ENCODE measurements at places on chromosomes 13 and 19.

DNA sequence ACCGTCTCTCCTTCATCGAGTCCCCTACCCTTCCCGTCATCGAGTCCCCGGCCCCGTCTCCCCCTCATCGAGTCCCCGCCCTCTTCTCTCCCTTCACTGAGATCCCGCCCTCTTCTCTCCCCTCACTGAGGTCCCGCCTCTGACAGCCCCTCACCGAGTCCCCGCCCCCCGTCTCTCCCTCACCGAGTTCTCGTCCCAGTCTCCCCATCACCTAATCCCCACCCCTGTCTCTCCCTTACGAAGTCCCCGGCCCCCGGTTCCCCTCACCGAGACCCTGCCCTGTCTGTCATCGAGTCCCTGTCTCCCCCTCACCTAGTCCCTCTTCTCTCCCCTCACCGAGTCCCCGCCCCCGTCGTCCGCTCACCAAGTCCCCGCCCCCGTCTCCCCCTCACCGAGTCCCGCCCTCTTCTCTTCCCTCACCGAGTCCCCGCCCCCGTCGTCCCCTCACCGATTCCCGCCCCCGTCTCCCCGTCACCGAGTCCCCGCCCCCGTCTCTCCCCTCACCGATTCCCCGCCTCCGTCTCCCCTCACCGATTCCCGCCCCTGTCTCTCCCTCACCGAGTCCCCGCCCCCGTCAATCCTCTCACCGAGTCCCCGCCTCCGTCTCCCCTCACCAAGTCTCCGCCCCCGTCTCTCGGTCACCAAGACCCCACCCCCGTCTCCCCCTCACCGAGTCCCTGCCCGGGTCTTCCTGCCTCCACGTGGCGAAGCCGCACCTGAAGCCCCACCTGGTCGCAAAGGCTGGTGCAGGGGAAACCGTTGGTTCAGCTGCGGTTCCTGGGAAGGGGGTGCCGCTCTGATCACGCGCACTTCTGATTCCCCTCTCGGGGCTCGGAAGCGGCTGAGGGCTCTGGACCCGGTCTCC, 23.9 kb upstream of the ZNF846 start:
- peak; percentile 95 for DNase-seq

DNA sequence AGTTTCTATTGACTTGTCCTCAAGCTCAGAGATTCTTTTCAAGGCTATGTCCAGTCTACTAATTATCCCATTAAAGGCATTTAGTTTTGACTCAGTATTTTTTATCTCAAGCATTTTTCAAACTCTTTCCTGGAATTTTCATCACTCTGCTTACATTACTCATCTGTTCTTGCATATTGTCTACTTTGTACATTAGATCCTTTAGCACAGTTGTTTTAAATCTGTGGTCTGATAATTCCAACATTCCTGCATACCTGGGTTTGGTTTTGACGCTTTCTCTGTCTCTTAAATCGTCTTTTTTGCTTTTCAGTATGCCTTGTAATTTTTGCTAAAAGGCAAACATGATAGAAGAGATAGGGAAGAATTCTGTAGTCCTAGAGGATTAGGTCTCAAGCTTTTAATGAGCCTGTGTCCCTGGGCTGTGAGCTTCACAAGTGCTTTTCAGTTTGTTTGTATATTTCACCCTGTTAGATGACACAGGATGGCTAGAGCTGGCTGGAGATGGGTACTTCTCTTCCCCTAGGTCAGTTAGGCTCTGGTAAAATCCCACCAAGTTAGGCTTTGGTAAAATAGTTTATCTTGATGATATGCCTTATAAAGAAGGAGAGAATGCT, 46.1 kb upstream of the GPC6 start:
- DNase-seq: no peak

DNA sequence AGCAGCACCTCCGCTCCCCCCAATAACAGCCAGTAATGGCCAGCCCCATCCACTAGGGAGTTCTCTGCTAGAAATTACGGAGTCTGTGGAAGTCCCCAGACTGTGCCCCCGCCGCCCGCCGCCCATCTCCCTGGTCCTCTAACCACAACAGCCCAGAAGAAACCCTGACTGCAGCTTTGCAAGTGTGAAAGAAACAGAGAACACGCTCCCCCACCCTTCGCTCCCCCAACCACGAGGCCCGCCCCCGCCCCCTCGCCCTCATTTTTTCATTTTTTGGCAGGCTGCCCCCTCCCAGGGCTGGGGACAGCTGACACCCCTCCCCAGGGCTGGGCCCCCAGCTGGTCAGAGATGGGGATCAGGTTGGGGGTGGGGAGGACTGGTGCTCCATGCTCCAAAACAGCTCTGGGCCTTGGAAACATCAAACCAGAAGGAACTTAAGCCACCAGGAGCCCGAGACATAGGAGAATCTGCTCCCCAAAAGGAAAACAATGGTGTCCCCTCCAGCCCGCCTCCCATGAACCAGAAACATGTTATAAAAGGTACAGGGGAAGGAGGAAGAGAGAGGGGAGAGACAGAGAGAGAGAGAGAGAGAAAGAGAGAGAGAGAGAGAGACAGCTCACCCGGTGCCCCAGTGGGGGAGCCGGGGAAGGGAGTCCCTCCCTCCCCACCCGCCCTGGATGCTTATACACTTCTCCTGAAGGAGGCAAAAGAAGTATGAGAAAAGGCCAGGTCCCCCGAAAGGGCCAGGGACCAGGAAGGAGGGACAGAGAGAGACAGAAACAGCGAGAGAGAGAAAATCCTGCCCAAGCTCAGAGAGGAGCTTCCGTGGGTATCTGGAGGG, 29.8 kb upstream of the ASF1B start:
- DNase-seq: no peak

DNA sequence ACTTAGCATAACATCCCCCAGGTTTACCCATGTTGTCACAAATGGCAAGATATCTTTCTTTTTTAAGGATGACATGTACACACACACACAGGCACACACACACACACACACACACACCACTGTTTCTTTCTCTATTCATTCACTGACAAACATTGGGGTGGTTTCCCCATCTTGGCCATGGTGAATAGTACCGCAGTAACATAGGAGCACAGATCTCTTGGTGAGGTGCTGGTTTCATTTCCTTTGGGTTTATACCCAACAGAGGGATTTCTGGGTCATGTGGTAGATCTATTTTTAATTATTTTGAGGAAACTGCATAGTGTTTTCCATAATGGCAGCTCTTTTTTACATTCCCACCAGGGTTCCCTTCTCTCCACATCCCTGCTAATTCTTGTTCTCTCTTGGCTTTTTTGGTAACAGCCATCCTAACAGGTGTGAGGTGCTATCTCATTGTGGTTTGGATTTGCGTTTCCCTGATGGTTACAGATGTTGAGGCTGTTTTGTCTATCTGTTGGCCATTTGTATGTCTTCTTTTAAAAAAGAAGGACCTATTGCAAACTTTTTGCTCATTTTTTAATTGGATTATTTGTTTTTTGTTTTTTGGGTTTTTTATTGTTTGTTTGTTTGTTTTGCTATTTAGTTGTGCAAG, 251.7 kb upstream of the IRS2 start:
- DNase-seq: no peak

DNA sequence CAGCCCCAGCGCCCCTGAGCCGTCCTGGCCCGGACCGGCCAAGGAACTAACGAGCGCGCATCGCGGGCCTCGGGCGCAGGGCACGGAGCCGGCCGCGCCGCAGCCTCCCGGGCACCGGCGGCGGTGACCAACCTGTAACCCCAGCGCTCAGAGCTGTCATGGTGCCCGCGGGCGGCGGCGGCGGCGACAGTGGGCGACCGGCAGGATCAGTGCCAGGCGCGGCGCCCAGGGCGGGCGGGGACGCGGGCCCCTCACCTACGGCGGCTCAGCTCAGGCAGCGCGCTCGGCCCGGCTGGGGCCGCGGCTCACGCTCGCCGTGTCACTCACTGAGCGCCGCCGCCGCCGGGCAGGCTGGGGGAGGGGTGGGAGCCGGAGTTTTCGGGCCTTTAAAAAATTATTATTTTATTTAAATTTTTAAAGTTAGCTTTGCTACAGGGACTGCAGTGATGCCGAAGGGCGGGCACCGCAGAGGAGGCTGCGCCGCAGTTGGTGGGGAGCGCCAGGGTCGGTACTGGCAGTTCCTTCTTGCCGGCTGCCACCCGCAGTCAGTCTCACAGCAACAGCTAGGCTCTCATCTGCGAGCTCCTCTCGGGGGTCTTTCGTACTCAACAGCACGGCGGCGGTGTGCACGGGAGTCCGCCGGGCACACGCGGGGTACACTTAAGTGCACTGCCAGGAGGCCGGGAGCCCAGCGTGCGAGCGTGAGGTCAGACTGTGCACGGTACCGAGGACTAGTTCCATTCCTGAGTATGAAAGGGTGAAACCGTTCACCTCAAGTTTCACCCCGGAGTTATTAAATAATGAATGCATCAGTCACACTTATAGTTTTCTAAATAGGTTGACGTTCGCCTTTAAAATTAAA, at the start of gene NALCN:
Gene NALCN (minus strand): TSS at position 328 of the 862 bp plus-strand sequence. CDS start 17,382 bp downstream, outside the sequence.
- peak; percentile 27 for DNase-seq

DNA sequence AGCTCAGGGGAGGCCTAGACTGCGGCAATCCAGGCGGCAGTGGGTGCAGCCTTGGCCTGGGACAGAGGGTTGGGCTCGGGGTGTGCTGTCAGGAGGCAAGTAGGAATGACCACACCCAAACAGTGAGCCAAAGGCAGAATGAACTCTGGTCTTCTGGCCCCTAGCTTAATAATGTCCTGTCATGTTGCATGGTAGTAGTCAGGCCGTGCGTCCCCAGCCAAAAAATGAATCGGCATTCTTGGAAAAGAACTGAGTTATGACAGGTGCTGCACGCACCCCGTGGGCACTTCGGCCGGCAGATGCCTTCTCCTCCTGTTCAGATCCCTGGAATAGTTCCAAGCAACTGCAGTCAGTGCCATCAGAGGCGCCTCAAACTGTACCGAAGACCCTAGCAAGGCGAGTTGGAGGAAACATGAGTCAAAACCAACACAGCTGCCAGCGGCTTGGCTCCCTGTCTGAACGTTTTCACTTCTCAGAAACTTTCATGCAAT, 55.9 kb downstream of the ATP7B start:
- no peak for DNase-seq

DNA sequence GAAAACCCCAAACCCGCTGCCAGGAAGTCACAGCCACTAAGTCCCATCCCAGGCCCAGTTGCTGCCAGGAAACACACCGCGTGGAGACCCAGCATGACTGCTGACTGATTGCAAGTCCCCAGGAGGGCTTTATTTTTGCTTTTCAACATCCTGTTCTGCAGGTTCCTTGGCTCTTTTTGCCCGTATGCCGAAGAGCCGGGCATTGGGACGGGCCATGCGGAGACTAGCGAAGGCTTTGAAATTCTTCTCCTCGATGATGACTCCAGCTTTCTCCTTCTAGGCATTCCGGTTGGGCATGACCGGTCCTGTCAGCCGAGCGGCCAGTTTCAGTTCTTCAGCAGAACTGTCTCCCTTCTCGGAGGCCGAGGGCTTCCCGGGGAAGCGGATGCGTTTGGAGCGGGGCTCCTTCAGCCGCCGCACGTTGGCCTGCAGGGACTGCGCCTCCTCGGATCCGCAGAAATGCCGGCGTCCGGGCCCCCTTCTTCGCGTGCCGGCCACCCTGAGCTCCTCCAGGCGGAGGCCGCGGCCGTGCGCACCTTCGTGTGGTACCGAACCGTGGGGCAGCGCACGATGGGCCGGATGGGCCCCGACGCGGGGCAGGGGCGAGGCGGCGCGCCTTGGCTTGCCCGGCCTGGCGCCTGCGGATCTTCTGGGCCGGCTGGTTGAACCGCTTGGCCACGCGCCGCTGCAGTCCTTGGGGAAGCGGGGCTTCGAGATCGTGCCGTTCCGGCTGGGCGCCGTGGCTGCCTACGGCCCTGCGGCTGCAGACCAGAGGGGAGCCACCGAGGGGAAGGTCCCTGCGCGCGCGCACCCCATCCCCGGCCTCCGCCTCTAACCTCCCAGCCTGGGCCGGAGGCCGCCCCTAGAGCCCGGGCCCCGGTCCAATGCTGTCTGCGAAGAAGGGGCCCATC, 15.2 kb downstream of the ZSCAN5C start:
- peak; percentile 29 for DNase-seq

GRCh38 chr19:8571006-8571411, 6.2 kb downstream of the MYO1F start:
- DNase-seq: peak; percentile 51
